ENCODE measurements at places on chromosomes 16 and 17.

- DNase-seq: no peak
Observed at GRCh38 chr16:89601906-89602272, 11.6 kb upstream of the DPEP1 start.

DNA sequence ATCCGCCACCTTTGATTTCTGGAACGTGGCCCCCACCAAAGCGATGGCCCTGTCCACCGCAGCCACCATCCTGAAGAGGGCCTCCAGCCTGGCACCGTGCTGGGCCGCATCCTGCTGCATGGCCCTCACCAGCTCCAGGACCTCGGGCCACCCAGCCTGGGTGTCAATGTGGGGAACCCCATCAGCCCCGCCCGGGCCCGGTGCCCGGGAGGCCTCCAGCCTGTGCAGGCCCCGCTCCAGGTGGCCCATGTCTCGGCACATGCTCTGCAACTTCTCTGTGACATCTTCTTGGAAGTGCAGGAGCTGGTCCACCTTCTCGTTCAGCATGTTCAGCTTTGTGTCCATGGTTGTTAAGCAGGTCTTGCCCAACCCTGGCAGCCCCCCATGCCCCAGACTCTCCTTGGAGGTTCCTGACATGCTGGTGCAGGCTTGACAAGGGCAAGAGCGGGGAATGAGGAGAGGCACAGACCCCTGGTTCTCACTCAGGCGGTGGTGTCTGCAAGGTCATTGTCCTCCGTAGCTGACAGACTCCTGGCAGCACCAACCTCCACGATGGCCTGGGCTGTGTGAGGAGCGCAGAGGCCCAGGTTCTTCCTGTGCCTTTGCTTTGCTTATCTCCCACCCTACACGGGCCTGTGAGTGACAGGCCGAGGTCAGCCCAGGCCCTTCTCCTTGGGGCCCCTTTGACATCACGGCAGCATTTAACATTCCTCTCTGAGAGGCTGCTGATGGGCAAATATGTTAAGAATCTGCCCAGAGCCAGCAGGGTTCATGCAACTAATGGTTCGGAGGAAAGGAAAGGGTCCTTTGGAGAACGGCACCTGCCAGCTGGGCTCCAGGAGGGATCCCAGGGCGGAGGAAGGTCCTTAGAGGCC, at the start of gene MYLK3:
Gene MYLK3, minus strand, starts transcription at position 568 of the 875 bp plus-strand sequence. Its CDS starts 151 bp downstream, at position 417.
- DNase-seq: peak; percentile 14

DNA sequence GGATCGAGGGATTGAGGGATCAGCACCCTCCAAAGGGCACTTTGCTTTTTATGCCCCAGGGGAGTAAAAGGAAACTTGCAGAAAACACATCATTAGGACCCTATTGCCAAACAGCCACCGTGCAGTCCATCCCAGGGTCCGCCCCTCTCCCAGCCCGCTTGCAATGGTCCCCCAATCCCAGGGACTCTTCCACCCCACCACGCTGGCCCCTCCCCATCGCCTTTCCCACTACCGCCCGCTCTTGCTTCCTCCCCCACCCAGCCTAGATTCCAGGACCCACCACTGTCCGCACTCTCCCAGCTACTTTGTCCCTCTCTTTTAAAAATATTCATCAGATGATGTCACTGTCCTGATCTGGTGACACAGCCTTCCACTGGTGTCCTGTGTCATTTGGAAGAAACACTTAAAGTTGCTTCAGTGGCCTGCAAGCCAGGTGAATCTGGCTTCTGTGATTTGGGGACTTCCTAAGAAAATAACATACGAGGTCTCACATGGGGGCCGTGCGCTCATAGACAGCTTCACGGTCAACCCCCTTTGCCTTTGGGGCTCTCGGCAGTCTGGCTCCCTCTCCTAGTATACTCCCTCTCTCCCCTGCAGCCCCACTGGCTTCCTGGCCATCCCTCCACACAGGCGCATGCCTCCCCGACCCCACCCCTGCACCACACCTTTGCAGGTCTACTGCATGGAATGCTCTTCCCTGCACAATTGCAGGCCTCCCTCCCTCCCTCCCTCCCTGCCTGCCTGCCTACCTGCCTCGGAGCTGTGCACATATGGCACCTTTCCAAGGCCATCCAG, 127.9 kb downstream of the RBFOX3 start:
- DNase-seq: no peak

DNA sequence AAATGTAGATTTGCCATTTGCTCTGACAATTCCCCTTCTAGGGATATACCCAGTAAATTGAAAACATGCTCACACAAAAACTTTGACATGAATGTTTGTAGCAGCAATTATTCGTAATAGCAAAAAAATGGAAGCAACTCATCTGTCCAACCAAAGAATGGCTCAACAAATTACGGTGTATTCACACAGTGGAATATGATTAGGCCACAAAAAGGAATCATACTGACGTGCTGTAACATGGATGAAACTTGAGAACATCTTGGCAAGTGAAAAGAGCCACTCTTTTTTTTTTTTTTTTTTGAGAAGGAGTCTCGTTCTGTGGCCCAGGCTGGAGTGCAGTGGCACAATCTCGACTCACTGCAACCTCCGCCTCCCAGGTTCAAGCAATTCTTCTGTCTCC, 24.1 kb upstream of the SPNS3 start:
- no peak for DNase-seq

DNA sequence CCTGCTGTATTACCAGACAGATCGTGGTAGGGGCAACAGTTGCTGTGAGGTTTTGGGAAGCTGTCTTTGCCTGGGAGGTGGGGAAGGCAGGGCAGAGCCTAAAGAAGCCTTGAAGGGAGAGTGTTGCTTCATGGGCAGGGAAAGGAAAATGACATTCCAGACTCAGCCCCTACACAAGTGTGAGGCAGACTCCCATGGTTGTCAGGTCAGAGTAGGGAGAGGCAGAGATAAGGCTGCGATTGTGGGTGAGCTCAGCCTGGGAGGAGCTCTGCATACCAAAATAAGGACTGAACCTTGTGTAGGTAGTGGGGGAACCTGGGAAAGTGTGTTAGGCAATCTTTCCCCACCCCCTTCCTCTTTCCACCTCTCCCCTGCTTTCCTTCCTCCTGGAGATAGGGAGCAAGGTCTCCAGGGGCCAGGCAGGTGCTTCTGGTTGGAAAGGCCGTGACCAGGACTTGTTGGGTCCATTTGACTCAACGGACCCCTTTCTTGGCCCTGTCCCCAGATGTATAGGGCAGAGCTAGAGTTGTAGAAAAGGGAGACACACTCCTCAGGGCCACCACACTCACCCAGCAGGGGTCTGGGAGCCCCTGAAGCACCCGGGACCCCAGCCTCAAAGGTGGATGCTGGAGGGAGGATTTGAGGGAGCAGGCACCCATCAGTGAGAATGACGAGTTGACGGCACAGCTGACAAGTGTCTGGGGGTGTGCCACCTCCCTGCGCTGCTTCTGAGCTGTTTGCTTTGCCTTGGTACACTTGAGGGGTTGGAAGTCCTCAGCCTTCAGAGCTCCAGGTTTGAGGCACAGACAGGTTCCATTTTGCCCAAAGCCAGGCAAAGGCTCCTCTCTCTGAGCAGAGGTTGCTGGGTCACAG, 18.5 kb upstream of the TOB1 start:
- DNase-seq: no peak

- no peak for DNase-seq
Observed at GRCh38 chr17:5552841-5553240, 31.5 kb downstream of the NLRP1 start.

- no peak for DNase-seq
Observed at GRCh38 chr17:11245791-11246190, 4.8 kb downstream of the SHISA6 start.

DNA sequence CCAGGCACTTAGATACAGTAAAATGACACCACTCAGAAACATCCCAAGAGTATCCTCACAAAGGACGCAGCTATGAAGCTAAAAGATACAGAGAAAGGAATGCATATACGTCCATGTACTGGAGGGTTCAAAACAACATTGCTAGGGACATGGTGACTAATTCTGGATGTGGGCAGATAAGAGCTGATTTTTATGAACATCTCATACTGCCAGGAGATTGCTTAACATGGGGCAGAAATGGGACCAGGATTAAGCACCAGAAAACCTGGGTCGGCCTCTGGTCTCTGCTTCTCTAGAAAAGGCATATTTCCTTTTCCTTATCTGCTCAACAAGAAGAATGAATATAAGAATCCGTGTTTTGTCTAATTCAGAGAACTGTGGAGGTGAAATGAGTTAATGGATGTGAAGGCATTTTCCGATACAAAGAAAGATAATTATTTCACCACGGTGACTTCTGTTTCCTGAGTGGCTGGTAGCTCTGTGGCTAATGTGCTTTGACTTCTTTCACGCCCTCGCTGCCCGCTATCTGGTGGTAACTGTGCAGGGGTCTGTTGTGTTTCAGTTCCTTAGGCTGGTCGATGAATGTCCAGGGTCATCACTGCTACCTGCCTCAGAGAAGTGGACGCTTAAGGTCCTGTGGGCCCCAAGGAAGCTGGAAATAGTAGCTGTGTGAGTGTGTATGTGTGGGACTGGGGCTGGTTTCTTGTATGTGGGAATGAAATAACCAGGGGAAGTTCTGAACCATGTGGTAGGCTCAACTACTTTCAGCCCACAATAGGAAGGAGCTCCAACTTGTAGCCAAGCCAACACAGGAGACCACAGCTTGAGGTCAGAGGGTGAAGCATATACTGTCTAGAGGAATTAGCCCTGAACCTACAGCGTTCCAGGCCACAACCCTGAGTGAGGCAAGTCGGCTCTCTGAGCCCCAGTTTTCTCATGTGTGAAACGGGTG, 15.8 kb upstream of the CCL5 start:
- DNase-seq: peak; percentile 81

DNA sequence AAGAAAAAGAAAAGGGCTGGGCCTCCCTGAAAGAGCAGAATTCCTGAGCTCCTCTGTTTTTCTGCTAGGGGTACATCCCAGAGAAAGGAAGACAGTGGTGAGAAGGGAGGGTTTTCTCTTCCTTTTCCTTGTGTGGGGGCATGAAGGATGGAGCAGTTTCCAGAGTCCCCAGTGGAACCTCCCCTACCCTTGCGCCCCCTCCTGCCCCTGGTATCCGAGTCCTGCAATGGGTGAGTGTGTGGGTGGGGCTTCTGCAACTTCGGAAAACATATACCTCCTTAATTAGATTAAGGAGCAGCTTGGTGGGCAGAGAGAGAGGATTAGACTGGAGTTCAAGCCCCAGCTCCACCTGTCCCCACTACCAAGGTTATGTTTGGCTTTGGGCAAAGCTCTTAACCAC, 5.4 kb upstream of the GIP start:
- no peak for DNase-seq

GRCh38 chr17:51541215-51541614, 280.9 kb downstream of the UTP18 start:
- DNase-seq: no peak

DNA sequence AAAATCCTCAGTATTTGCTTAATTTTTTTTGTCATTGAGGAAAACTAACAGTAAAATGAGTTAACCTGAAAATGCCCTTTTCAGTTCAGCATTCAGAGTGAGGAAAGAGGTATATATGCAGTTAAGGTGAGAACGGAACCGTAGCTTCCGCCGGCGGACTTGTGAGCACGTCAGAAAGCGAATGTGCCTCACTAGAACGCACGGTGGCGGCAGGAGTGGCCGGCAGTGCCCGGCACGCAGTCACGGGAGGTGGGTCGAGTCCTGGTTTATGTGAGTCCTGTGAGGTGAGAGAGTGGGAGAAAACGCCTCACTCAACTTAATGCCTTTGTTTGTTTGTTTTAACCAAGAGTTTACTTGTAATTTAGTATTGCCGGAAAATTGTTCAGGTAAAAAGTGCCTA, 6.1 kb downstream of the SEC14L1 start:
- DNase-seq: peak; percentile 67

GRCh38 chr17:30805944-30806456, 18.5 kb downstream of the CRLF3 start:
- DNase-seq: no peak

GRCh38 chr16:24525970-24526559, 13.3 kb upstream of the RBBP6 start:
- DNase-seq: peak; percentile 91

DNA sequence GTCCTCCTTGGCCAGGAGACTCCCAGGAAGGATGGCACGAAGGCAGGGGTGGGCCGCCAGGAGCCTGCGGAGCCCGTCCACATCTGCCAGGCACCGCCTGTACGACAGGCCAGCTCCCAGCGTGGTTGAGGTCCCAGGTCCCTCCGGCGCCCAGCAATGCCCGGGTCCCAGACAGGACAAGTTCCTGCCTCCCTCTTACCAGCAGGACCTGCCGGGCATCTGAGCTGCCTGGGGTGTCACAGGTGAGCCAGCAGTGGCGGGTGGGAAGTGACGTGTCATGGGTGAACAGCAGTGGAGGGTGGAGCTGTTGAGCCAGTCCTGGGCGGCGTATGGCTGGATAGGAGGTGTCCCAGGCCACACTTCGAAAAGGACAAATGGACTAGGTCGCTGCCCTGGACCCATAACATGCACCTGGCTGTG, 15.7 kb upstream of the BAHCC1 start:
- DNase-seq: peak; percentile 57

DNA sequence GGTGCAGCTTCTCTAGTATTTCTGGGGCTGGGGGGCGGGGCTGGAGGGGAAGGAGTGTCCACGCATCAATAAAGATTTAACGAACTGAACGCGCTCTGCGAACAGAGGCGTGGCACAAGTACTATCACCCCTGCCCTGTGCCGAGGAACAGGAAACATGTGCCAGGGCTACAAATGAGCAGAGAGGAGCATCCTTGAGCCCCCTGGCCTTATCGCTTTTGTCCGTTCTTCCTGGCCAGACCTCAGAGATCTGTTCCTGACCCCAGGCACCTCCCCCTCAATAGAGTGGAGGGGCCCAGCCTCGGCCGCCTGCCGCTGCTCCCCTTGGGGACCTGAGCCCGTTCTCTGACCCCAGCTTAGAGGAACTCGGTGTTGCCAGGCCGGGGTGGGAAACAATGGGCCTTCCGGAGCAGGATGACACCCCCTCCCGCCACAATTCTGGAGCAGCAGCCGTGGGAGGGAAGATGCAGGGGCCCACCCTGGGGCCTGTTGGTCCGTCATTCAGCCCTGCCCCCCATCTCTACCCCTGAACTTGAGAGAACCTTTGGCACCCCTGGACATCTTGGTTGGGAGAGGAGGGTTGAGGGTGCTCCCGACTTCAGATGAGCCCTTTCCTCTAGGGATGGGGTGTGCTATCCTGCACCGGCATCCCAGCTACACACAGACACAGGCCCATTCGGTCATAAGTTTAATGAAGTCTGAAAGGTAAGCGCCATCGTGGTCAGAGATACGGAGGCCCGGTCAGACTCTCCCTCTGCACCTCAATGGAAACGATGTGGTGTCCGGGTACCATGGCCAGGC, 1.1 kb downstream of the NAA38 start:
- DNase-seq: no peak

GRCh38 chr16:47676635-47677177, 215.6 kb downstream of the PHKB start:
- DNase-seq: no peak

DNA sequence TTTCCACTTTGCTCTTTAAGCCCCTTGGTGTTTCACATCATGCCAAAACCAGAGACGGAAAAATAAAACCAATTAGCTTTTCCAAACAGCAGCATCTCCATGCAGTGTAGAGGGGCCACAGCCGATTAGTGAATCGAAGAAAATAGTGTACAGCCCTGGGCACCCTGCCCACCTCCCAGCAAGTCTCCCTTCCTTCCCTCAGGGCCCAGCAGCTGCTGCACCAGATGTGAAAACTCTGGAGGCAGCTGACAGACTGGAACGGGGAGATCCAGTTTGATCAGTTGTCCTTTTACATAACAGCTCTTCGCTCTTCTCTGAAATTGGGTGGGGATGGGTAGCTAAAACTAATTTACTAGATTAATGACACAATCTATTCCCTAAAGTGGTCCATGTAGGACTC, 19.3 kb downstream of the TMEM11 start:
- peak; percentile 60 for DNase-seq

GRCh38 chr17:18043491-18043890, 4.3 kb downstream of the GID4 start:
- no peak for DNase-seq
